ENCODE measurements at places on chromosomes 6 and 20.

- DNase-seq, result no peak
Measured at GRCh38 chr6:124968401-124968800, 6.2 kb downstream of the RNF217 start.

DNA sequence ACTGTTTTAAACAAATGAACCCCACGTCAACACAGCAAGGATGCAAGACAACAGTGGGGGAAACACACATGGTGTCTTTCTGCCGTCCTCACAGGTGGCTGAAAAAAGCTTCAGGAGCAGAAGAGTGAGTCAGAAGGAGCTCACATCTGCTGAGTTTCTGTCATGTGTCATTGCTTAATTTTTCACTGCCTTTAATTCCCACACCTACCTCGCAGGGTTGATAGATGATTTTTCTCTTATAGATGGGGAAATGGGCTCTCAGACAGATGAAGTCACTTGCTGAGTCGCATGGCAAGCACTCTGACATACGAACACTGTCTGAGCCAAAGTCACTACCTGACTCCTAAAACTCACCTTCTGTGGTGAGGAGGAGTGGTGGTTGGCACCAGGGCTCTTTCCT, 28.3 kb upstream of the CARMIL1 start:
- DNase-seq, result no peak

DNA sequence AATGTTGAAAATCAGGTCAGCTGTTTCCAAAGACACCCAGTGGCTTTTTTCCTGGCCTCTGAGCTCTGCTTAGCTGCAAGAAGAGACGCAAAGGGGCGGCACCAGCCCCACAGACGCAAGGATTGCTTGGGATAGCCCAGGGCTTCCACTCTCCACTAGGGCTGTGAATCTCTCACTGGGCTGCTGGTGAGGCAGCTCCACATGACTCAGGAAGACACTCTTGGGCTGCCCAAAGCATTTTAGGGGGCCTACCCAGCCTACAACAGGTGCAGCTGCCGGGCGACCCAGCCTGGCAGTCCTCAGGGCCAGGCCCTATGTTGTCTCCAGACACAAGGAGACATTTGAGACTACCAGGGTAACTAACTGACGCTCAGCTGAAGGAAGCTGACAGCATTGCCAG, 59.8 kb downstream of the FAM50B start:
- no peak for DNase-seq

GRCh38 chr6:42300185-42300584, 82.5 kb upstream of the MRPS10 start:
- no peak for DNase-seq

DNA sequence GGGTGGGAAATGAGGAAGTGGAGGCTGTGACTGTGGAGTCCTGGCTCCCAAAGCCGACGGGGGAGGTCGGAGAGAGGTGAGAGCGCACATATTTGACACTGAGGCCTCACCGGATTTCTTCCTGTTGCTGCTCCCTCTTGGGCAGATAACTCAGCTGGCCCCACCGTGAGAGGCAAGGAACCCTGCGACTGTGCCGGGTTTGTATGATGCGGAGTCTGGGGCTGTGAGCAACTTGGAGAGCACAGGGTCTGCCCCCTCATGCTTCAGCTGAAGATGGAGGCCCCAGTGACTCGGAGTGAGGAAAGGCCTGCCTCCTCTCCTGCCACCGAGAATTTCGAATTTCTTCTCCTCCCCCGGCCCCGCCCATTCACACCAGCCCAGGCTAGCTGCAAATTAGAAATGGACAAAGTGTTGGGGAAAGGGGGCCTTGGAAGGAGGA, 160.6 kb downstream of the GRM4 start:
- no peak for DNase-seq

- DNase-seq, result peak; percentile 17
Measured at GRCh38 chr6:42453654-42454427, 2.1 kb upstream of the TRERF1 start.

- no peak for DNase-seq
Measured at GRCh38 chr6:109800771-109801170, 109.7 kb downstream of the FIG4 start.

All from CD14-positive monocyte (primary cell).